ENCODE measurements at places on chromosomes 3 and 15.

DNA sequence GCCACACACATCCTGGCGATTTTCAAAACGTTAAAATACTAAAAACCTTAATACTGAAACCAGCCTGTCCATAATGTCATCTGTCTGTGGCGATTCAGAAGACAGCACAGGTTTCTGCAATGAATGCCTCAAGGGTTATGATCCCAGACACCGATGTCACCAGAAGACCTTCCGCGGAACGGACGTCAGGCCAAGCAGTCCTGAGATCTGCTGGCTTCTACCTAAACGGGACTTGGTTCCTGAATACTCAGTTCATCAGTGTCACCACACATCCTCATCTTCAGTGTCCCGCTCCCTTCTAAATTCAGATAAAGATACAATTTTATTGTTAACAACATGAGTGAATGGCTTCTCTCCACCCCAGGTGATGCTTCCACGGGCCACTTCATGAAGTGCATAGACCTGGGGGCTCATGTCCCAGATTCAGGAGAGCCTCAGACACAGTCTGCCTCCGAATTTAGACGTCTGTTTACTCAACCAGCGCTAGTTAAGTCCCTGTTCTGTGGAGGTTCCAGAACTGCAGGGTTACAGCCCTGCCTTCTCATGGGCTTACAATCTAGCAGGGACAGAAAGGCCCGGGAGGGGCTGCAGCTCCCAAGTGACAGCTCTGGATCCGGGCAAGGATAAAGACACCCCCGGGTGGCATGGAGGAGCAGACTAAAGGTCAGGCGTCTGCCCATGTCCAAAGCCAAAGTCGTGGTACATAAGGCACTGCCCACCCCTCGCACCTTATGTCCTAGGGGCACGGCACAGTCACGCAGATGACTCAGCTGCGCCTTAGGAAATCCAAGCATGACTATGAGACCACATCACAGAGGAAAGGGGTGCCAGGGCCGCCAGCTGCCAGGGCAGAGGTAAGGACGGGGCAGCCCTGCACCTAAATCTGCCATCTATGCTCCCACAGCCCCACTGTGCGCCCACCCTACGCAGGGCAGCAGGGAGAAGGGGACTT is 75.9 kb downstream of the VGLL4 start:
- no peak for DNase-seq

- no peak for DNase-seq
Observed at GRCh38 chr15:58135511-58136174, 2.5 kb upstream of the AQP9 start.

DNA sequence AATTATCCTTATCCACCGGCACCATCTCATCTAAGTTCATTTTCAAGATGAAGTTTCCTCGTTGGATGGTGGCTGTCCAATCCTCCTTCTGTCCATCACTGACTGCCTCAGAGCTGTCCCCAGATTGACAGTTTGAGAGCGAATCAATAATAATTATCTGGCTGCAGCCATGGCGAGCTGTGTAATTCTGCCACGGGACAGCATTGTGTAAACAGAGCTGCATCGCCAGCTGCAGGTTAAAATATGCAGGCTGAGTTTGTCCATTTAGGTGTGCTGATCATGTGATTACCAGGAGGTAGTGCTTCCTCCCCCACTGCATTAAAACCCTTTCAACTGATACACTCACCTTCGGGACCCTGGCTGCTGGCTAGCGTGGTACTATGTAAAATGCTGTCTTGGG is 461.9 kb upstream of the ONECUT1 start:
- DNase-seq = no peak

GRCh38 chr3:160790726-160791125 is 34.7 kb downstream of the PPM1L start:
- no peak for DNase-seq

DNA sequence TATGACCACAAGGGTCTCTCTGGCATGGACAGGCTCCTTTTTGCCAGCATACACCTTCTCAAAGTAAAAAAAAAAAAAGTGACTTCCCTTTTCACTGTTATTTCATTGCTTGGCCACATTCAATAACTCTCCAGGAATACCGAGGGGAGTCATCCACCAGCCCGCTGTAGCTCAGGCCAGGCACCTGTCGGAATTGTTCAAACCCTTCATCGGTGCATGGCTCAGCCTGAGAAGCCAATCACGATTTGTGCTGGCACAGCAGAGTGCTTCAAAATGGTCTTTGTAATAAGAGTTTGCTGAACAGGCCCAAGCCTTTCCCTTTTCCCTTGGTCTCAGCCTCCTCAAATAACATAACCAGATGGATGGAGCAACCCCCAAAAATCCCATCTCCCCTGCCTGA is 145.4 kb downstream of the PDZRN3 start:
- no peak for DNase-seq

- DNase-seq = no peak
Observed at GRCh38 chr3:188797045-188797444, 374.7 kb upstream of the TPRG1 start.

DNA sequence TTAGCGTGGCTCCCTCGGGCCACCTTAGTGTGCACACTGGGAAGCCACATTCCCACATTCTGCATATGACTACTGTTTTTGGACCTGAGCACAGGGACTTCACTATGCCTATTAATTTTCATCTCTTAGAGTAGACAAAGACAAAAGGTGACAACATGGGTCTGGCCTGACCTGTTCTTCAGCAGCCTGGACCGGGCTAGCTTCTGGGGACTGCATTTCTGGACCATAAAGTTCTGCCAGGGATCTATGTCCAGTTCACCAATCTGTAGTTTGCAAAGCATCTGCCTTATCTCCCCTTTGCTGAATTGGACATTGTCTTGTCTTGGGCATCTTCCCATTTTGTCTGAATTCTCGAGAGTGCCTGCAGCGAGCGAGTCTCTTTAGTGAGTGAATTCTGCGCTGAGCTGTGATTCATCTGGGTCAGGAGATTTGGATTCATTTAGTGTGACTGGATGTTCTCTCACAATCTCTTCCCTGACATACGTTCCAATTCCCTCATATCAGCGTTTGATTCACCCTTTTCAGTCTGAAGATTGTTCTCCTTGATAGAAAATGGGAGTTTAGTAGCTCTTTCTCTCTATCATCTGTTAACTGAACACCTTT is 112.2 kb upstream of the PLXNA1 start:
- no peak for DNase-seq

GRCh38 chr15:96736384-96736783 is 405.9 kb downstream of the NR2F2 start:
- no peak for DNase-seq

DNA sequence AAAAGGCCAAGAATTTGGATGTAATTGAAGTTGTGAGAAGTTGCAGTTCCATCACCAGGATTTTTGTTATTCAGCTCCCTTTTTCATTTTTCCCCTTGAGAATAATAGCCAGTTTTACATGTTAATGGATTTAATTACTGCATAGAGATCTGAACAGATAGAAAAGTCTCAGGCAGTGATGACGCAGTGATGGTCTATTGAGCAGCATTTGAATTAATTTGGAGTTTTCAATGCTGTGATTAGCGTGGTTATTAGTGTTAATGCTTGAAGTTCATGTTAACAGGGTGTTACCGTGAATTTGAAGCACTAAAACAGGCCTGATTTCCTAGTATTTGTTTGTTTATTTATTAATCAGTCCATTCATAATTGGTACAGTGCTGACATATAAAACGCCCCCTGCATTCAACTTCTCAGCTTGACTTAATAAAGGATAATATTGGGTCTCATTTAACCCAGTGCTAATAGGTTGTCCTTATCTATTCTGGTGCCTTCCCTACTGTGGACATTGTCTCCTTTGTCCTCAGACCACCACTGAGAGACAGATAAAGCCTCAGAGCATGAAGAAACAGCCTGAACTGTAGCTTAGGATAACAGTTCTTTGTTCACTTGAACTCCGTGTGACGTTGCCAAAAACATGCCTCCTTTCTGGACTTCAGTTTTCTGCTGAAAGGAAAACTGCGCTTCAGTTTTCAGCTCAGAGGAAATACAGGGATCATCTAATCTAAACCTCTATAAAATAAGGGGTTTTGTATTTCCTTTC is 82.4 kb downstream of the RTP4 start:
- DNase-seq = no peak

DNA sequence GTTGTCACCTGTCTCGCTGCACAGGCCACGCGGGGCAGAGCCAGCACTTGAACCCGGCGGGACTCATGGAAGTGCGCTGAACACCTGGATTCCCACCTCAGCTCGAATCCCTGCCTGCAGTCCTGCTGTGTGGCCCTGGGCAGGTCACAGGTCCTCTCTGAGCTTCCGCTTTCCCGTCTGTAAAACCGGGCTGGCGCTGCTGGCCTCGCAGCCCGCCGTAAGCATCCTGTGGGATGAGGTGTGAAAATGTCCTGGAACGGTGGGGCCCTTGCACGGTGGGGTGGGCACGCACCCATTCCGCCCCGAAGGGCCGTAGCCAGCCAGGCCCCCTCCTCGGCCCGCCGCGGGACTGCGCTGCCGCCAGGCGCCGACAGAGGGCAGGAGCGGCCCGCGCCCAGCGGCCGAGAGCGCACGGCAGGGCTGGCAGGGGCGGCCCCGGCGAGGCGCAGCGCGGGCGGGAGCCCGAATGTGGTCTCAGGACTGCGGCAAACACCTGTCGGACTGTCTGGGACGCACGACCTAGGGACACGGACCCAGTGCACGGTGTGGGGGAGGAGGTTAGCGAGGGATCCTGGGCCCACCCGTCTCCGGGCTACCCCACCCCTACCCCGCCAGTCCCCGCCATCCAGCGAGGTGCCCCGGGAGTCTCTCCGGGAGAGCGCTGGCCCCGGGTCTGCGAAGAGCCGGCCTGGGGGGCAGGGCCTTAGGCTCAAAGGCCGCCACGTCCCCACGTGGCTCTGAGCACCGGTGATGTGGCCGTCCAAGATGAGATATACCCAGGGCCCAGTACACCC is 40.4 kb downstream of the DNAJB8 start:
- DNase-seq = peak; percentile 32

DNA sequence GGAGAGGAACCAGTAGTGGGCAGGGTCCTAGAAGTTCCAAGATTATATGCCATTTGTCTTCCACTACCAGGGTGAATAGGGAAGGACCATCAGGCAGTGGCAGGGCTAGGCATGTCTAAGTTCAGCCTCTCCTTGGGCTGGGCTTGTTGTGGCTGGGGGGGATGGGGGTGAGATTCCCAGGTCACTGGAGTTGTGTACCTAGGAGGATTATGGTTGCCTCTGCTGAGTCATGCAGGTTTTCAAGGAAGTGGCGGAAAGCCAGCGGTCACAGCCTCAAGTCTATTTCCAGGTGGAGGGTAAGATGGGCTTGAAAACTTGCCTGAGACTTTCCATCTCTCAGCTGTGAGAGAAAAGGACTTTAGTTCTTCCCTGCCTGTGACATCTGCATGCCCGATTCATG is 1407.1 kb downstream of the SI start:
- no peak for DNase-seq

GRCh38 chr15:33679061-33679460 is 289.2 kb upstream of the CHRM5 start:
- DNase-seq = no peak

- no peak for DNase-seq
Observed at GRCh38 chr3:101942356-101942755, 93.0 kb downstream of the NFKBIZ start.

DNA sequence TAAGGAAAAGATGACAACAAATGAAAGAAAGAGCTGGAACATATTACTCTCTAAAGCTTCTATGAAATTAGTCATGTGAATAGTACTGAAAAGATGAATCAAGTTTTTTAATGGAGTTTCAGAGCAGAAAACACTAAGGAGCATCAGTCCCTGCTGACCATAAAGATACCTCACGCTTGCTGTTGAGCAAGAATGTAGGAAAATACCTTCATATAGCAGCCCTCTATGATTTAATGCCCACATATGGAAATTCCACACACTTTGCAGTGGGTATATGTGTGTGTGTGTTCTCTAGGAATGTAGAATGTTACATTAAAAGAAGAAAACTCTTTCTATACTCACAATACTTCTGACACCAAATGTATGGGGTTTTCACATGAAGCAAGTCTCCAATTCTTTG is 355.0 kb downstream of the ERC2 start:
- no peak for DNase-seq

- DNase-seq = no peak
Observed at GRCh38 chr15:39269352-39269751, 311.5 kb upstream of the THBS1 start.

- DNase-seq = no peak
Observed at GRCh38 chr3:176491084-176491483, 706.2 kb downstream of the TBL1XR1 start.

DNA sequence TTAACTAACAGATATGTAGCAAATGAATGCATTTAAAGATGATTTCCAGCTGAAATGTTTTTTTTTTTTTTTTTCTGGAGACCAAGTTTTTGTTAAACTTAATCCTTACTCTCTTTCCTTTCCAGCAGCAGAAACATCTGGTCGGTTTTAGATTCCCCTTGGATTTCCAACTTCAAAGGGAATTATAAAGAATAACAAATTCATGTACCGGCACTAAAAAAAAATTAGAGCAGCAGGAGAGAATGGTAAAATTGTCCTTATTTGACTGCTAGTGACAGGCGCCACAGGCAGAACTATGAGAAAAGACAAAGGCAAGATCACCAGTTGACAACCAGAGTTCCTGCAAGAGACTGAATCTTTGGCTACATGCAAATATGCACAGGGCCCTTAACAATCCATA is 393.3 kb downstream of the TIGIT start:
- no peak for DNase-seq

DNA sequence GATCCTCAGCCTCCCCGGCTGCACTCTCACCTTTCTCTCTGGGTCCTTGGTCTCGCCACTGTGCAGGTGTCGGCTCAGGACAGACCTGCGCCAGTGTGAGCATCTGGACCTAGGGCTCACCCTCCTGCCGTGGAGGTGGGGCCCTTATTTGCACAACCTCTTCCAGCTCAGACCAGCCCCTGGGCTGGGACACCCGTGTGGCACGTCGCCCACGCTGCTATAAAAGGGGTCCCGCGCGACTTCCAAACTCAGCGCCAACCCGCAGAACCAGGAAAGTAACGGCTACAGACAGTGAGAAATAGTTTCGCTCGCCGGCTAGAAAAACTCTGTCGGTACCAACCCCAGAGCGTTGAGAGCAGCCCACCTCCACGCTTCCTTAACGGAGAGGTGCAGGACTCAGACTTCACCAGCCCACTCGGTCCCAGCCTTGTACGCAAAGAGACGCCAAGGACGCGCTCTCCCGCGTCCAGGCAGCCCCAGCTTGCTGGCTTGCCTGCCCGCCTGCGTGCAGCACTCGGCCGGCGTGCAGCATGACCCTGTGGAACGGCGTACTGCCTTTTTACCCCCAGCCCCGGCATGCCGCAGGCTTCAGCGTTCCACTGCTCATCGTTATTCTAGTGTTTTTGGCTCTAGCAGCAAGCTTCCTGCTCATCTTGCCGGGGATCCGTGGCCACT is at the start of the genes DUOX2 and DUOXA2:
Gene DUOX2, minus strand, starts transcription at position 97 of the 675 bp plus-strand sequence. CDS start 761 bp downstream, outside the sequence.
Gene DUOXA2, plus strand, starts transcription at position 251 of the 675 bp plus-strand sequence. Its CDS starts 280 bp downstream, at position 531.
- DNase-seq = no peak

DNA sequence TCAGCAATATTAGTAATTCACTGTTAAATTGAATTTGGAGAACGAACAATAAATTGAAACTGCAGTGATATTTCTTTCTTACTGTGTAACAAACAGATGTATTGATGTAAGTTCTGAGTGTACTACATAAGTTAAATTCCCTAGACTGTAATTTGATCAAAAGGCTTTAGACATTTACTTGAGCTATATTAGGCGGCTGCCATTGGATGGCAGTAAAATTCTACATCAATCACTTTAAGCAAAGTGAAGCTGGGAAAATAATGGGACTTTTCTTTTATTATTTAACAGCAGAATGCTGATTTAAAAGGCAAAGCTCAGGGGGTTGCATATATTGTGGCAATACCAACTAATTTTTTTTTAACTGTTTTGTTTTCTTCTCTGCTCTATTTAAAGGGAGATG is 212.6 kb upstream of the PLSCR5 start:
- DNase-seq = no peak

GRCh38 chr3:2940062-2940461 is 170.1 kb downstream of the IL5RA start:
- no peak for DNase-seq

Measured in activated T-helper 1 cell treated with anti-CD3 and anti-CD28 coated beads, Interleukin-2, amount 50 U/mL, for 16 hours (primary cell).